CD4-positive, alpha-beta T cell treated with Interleukin-10 for 1 hour (primary cell): ENCODE measurements at places on chromosomes 11 and 22.

DNA sequence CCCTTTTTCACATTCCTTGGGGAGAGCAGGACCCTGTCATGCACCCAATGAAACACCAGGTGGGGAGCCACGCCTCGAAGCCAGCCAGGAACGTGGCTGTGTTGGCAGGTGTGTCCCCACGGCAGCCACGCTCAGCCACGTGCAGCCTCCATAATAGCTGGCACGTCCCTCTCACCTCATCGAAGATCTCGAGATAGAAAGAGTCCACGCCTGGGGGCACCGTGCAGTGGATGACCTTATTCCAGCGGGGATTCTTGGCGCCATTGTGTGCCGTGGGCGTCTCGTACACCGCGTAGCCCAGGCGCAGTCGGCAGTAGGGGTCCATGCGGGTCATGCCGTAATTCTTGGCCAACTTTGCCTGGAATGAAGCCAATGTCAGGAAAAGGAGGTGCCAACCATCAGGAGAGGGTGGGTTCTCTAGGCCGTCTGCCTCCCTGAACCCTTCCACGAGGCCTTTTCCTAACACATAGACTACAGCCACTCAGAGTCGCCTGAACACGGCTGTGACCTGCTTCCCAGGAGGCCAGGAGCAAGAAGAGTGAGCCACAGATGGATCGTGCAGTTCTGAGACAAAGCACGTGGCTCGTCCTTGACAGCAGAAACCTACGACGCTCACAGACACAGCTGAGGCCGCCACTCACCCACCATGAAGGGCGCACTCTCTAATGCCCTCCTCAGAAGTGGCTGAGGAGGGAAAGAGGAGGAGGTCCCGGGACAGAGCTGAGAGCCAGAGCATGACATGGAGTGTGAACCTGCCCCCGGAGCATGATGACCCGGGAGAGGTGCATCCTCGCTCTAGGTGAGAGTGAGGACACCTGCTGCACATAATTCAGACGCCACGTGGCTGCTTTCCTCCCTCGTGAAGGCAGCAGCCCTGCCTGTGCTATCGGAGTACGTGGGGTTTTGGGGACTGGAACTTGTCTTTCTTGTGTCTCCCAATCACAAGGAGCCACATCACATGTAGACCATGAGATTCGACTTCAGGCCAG is 19.1 kb downstream of the TOLLIP start:
- DNase-seq: no peak

DNA sequence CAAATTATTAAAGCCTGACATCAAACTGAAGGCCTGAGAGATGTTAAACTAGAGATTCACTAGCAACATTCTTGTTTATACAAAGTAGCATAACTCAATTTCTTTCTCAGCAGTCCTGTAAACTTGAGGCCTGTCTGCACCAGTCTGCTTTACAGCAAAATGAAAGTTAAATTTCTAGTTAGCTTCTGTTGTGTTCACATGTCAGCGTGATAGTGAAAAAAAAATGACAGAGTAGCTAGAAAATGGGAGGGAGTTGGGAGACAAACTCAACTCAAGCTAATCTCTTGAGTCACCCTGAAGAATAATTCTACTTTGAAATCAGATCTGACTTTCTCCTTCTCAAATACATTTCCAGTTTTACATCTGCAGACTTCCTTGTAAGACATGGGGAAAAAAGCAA is 6.5 kb downstream of the RBFOX2 start:
- no peak for DNase-seq

GRCh38 chr11:116641561-116642045 is 131.2 kb downstream of the BUD13 start:
- peak; percentile 9 for DNase-seq

DNA sequence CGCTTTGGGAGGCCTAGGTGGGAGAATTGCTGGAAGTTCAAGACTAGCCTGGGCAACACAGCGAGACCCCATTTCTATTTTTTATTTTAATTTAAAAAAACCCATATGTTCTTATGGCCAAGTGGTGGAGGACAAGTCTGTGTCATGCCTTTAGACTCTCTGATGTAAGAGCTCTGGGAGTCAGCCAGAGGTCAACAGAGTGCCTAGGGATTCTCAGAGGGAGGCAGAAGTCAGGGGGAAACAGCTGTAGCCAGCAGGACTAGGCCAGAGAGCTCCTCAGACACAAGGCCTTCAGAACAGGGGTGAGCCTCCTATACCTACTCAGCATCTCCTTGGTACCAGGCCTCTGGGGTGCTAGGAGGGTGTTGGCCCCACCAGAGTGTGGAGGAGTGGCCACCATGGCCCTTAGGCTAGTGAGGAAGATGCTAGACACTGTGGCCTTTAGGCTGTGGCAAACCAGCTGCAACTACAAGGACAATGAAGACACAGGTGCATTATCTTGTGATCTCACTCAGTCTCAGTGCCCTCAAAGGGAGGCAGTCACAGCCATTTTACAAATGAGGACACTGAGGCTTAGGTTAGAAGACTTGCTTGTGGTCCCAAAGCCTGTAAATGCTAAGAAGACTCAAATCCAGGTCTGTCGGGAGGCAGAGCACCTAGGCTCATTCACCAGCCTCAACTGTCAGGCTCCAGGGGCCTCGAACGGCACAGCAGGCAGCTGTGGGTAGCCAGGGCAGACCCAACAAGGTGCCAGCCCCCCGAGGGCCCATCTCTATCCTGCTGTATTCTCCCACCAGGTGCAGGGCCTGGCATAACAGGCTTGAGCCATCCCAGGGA is 5.0 kb downstream of the ZP1 start:
- DNase-seq: no peak

- no peak for DNase-seq
Observed at GRCh38 chr11:120334332-120334731, 1.9 kb upstream of the ARHGEF12 start.

DNA sequence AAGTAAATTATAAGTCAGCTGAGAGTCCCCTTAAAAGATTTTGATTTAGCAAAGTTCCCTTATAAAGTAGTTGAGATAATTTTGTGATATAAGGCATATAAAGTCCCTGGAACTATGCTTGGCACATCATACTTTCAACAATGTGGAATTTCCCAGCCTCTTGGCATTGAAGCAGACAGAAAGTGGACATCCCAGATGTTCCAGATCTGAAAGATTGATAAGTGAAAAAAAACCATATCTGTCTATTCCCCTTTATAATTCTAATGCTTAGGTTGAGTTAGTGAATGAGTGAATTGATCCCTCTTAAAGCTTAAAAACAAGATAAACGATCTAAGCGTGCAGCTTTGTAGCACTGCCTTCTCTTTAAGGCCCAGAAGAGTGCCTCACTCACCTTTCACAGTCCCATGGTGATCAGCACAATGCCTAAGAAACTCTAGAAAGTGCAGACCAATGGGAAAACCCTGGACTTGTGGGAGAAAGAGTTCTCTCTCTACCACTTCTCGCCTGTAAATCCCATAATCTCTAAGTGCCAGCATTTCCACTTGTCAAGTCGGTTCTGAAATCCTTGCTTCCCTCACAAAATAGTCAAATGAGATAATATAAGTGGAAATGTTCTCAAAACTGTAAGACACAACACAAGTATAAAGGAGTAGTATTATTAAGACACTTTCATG is 17.8 kb downstream of the FIBIN start:
- DNase-seq: no peak

GRCh38 chr22:40322021-40322420 is 24.3 kb upstream of the ADSL start:
- no peak for DNase-seq

GRCh38 chr22:19799322-19800190 is 39.0 kb downstream of the TBX1 start:
- DNase-seq: no peak

DNA sequence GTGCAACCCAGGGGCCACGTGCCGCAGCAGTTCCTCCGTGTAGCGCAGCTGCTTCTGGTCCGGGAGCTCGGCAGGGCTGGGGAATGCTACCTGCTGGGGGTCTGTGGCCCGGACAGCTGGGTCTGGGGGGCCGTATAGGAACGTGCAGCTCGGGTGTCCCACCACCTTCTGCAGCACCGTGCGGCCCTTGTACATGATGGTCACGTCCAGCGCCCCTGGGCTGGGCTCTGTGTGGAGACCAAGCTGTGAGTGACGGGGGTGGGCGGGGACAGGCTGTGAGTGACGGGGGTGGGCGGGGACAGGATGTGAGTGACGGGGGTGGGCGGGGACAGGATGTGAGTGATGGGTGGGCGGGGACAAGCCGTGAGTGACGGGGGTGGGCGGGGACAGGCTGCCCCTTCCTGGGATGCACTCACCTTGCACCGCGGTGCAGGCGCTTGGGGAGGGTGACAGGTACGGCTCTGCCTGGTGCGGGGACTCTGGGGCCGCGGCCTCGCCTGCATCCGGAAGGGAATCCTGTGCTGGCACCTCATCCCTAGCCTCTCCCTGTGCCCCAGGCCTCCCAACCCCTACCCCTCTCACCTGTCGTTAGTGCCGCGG is 2.3 kb downstream of the IRF7 start:
- DNase-seq: peak; percentile 80

DNA sequence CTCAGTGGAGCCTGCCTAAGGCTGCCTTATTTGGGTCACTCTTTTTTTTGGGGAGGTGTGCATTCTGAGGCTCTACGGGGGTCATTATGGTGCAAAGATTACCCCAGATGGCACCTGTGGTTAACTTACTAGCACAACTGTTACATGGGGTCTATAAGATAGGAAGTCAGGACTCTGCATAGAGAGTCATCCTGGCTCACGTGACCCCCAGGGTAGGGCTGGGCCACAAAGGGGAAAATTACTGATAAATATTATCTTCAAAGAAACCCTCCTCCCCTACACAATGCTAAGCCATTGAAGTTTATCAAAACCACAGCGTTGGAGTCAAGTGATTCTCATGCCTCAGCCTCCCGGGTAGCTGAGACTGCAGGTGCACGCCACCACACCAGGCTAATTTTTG is 397.1 kb downstream of the MN1 start:
- DNase-seq: no peak

GRCh38 chr11:124582565-124582964 is 12.8 kb downstream of the OR8A1 start:
- DNase-seq: no peak

DNA sequence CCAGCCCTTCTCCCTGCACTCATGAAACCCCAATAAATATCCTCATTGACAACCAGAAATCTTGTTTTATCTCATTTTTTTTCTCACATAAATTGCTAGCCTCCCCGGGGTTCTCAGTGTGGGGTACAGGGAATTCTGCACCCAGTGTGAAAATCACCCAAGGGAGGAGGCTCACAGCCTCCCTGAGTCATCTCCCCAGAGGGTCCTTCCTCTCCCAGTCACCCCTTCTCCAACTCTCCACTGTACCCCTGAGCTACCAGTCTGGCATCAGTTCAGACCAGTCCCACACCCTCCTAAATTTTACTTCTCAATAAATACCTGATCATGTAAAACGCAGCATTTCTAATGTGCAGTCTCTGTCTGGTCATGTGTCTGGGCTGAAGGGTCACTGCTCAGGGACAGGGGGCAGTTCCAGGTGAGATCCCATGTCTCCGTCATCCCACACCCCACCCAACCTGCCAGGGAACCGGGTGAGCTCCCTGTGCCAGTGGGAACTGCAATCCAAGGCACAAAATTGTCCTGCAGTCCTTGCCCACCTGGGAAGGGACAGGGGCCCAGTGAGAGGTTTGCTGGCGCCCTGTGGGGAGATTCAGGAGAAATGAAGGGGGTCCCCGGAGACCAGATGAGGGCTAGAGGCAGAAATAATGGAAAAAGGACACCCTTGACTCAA is 8.3 kb downstream of the IGLL5 start:
- no peak for DNase-seq

GRCh38 chr11:45238724-45239123 is 47.4 kb downstream of the SYT13 start:
- no peak for DNase-seq

DNA sequence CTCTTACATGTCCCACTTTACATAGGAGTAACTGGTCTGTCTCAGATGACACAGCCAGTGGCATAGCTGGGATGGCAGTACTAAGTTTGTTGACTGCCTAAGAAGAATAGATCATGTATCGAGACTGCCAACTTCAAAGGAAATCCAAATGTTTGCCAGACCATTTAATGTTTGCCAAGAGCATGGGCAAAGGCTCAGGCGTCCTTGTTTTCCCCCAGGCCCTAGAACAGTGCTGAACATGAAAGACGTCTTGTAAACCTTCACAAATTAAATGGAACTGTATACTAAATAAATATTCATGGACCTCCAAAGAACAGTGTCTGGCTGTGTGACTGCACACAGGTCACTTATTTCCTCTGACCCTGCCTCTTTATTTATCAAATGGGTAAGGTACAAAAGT is 234.7 kb upstream of the CCDC90B start:
- DNase-seq: no peak

DNA sequence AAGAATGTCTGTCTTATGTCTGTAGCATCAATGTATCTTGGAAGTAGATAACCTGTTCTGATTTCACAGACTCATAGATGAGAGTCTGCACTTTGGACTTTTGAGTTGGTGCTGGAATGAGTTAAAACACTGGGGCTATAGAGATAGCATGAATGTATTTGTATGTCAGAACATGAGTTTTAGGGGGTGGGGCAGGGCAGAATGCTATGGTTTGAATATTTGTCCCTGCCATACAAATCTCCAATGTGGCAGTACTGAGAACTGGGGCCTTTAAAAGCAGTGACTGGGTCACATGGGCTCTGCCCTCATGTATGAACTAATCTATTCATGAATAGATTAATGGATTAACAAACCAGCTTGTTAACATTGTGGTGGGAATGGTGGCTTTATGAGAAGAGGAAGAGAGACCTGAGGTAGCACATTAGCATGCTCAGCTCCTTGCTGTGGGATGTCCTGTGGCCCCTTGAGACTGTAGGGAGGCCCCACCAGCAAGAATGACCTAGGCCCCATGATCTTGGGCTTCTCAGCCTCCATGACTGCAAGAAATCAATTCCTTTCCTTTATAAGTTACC is 15.5 kb upstream of the OR52K1 start:
- DNase-seq: no peak

GRCh38 chr22:50262460-50262911 is 1.0 kb upstream of the MAPK12 start:
- DNase-seq: no peak

DNA sequence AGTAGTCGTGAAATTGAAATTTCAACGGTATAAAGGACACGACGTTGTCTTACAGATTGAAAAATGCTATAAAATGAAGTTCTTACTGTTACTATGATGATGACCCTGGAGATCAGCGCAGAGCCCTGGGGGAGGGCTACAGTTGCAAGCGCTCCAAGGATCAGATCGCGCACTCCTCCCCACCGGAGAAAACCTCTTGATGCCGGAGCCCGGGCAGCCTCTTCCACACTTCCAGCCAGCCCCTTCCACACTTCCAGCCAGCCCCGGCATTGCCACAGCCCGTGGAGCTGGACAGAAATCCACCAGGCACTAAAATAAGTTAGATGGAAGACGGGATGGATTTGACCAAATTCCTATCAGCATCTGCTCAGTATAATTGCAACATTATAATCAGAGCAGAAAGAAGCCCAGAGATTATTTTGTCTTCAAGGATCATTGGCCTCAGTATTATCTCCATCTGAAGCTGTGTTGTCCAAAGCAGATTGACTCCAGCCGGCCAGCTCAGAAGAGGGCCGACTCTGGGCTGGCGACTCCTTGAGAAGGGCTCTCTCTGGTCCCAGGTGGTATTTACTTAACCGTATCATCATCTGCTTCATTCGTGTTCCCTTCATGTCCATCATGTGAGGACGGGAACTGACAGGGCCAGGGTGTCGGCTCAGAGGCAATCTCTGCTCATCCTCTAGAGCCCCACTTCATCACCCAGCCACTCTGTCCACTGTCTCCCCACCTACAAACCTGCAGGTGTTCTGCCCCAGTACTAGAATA is 777 bp upstream of the MICAL3 start:
- DNase-seq: no peak
